DMS53 (cell line): ENCODE measurements at places on chromosomes 12 and 14.

DNA sequence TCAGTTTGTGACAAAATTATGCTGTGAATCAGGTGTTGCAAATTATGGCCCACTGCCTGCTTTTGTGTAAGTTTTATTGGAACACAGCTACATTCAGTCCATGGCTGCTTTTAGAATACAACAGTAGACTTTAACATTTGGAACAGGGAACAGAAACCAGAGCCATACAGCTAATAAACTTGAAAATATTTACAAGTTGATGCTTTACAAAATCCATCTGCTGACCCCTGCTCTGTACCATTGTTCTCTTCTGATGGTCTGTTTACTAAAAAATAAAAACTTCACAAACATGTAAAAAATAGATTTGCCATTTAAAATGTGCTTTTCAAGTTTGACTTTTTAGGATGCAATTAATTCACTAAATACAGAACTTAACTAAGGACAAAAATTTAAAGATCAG lies 20.8 kb downstream of the PSMA3 start:
- DNase-seq = no peak

GRCh38 chr14:66944872-66945271 lies 244.4 kb upstream of the GARIN2 start:
- peak; percentile 42 for DNase-seq

DNA sequence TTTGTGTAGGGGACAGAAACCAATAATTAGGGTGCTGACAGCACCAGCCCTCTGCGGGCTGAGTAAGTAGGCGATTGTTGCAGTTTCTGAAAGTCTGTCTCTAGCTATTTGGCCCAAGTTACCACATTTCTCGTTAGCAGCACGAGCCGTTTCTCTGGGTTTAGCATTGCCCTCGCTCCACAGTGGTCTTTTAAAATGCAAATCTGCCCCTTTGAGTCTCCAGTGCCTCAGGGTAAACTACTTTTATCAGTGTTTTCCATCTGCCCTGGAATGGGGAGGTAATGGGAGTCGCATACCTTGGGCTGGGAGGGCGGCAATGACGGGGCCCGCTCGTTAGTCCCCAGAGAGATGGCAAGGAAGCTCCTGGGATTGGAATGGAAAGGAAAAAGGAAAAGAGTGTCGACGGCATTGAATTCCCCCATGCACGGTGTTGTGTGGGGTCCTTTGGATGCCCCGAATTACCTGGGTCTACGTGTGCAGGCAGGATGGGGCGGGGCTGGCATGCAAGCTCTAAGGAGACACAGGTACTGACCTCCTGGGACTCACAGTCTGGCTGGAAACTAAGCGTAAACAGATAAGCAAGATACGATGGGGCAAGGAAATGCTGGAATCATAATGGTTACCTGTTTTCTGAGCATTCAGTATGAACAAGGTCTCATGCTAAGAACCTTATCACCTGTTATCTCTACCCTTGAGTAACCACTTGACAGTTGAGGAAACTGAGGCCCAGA lies 131.8 kb upstream of the MAP1LC3B2 start:
- no peak for DNase-seq

DNA sequence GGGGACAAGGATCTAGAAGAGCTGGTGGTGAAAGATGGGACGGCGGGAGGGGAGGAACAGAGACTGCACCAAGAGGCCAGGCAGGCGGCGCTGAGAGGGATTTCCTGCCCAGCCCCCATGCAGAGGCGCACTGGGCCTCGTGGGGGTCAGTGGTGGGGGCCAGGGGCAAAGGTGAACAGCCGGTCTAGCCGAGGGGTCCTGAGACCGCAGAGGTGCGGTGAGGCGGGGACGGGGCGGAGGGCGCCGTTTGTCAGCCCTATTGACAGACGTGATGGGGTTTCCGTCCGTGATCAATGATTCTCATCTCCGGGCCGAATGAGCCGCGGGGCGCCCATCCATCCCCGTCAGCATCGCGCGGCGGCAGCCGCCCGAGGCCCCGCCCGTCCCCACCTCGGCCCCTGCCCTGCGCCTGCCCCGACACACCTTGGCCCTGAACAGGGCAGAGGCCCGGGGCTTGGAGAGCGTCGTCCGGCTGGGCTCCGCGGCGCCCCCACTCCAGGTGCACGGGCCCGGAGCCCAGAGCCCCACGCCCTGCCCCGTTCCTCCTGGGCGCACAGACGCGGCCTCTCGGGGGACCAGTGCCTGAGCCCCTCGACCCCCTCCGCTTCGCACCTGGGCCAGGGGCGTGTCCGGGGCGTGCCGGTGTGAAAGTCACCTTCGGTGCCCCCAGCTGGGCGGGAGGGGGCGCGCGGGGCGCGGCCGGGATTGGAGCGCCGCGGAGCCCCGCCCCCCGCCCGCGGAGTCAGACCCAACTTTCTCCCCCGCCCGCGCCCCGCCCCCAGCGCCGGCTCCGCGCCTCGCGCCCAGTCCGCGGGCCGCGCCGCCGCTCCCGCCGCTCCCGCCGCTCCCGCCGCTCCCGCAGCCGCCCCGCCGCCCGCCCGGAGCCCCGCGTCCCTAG lies at the start of gene NXPH4:
TSS of gene NXPH4 (plus strand) at position 781 of the 898 bp plus-strand sequence. CDS start 176 bp downstream, outside the sequence.
- peak; percentile 77 for DNase-seq

GRCh38 chr12:84804691-84805473 lies 107.7 kb downstream of the SLC6A15 start:
- DNase-seq = no peak

GRCh38 chr12:96824074-96824837 lies 82.8 kb upstream of the NEDD1 start:
- DNase-seq = no peak

DNA sequence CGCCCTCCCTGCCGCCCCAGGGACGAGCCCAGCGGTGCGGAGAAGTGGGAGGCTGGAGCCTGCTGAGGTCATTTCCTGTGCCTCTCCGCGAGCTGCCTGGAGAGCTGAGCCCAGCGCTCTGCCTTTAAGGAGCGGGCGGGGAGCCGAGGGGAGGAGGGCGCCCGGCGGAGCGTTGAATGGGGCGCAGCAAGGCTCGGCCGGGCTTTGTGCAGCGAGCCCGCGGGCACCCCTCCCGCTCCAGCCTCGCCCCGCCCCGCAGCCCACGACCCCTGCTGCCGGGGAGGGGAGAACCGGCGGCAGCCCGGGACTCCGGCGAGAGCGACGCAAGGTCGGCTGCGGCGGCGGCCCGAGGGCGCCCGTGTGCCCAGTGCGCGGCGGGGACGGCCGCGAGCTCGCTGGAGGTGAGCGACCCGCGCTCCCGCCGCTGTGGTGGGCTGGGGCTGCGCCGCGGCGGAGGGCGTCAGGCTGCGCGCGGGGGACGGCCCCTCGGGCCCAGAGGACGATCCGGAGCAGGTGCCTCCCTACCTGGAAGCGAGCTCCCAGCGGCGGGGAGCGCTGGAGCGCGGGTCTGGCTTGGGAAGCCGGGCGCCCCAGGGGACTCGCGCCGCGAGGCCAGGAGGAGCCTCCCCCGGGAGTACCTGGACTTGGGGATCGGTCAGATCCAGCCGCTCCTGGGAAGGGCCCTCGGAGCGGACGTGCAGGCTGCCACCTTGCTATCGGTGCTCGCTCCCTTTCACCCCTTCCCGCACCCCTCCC lies at the start of gene PLEKHH1:
TSS of gene PLEKHH1 (plus strand) at position 293 of the 756 bp plus-strand sequence. CDS start 8,578 bp downstream, outside the sequence.
- peak; percentile 90 for DNase-seq

DNA sequence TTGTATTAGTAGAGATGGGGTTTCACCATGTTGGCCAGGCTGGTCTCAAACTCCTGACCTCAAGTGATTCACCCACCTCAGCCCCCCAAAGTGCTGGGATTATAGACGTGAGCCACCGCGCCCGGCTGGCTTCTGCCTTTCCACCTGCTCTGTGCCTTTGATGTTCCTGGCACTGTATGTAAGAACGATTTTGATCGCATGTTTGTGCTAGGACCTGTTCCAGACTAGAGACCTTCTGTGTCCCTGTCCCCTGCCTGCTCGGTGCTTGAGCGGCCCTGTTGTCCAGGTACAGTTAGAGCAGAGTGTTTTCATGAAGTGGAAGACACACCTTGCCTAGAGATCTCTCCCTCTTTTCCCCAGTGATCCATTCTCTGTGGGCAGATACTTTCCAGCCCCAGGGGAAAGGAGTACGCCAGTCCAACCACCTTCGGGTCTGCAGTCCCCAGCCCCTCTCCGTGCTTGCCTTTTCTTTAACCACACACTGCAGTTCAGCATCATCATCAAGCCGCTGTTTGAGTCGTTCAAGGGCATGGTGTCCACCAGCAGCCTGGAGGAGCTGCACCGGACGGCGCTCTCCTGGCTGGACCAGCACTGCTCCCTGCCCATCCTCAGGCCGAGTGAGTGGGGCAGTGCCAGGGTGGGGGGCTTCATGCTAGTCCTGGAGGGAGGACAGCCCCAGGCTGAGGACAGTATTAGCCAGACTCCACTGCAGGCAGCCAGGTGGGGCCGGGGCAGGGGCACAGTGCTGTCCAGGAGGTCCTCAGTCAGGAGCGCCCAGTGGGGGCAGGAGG lies 33.4 kb downstream of the IL31 start:
- DNase-seq = no peak

GRCh38 chr12:82757656-82758055 lies 71.0 kb downstream of the TMTC2 start:
- no peak for DNase-seq

DNA sequence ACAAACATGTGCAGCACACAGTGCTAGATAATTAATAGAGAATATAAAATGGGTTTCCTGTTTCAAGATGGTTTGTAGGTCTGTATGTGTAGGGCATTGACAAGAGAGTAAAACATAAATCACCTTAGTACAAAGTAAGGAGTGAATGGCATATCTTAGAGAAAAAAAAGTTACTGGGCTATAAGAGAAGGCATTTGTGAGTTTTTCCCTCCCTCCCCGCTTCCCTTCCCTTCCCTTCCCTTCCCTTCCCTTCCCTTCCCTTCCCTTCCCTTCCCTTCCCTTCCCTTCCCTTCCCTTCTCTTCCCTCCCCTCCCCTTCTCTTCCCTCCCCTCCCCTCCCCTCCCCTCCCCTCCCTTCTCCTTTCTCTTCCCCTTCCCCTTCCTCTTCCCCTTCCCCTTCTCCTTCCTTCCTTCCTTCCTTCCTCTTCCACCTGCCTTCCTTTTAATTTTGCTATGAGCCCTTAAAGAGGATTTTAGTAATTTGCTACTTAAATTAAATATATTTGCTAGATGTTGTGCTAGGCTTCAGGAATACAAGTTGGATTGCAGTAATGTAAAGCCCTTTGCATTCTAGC lies 57.1 kb downstream of the LRRK2 start:
- no peak for DNase-seq

- DNase-seq = no peak
These were observed 903.4 kb upstream of the FOXG1 start for GRCh38 chr14:27863166-27863565.

DNA sequence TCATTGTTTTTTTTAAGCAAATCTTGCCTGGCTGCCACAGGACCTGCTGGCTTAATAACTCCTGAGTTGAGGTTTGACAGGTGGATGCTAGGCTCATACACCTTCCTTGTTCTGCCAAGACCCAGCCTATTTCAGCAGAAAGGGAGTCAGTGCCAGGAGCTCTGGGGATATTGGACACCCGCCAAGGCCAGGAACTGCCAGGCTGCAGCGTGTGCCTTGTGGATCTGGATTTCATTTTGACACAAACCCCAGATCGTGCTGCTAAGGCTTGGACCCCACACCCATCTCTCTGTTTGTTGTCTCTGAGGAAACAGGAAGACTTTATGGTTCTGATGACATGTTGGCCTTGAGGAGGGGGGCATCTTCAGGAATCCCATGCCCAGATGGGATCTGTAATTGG lies 44.4 kb upstream of the PRIMA1 start:
- DNase-seq = no peak

GRCh38 chr12:14999021-14999694 lies 26.3 kb downstream of the PDE6H start:
- no peak for DNase-seq

DNA sequence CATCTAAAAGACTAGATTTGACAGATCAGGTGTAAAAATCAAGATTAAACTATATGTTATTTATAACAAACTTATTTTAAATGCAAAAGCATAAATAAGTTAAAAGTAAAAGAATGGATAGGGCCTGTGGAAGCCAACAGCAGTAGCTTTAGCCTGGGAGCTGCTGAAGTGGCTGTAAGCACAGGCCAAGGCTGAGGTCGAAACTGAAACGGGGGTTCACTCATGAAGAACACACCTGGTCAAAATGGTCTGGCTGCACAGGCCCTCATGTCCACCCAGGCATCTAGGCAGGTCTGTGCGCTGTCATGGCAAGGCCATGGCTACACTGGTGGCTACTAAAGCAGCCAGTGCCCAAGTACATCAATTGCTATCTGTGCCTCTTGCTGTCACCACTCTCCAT lies 23.1 kb downstream of the CATSPERB start:
- DNase-seq = no peak

- DNase-seq = no peak
These were observed 7.3 kb downstream of the PHLDA1 start for GRCh38 chr12:76024102-76024781.

- peak; percentile 78 for DNase-seq
These were observed 5.7 kb downstream of the PAWR start for GRCh38 chr12:79685068-79685467.

GRCh38 chr14:33232031-33232430 lies 293.4 kb downstream of the NPAS3 start:
- no peak for DNase-seq

DNA sequence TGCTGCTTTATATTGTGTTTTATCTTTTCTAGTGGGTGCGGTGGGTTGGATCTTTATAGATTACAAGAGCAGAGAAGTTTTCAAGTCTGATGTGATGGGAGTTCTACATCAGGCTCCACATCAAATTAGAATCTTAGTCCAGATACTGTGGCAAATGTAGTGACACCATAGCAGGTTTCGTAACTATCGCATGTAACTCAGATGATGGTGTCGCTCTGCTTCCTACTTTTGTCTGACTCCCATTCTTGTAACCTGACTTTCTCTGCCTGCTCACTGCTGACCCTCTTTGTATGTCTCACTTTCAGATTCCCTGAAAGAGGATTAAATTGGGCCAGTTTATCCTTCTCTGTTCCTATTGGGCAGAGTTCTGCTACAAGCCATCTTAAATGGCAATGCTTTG lies 22.8 kb upstream of the FBXO34 start:
- no peak for DNase-seq

GRCh38 chr12:116466536-116466935 lies 92.6 kb upstream of the MAP1LC3B2 start:
- DNase-seq = no peak

DNA sequence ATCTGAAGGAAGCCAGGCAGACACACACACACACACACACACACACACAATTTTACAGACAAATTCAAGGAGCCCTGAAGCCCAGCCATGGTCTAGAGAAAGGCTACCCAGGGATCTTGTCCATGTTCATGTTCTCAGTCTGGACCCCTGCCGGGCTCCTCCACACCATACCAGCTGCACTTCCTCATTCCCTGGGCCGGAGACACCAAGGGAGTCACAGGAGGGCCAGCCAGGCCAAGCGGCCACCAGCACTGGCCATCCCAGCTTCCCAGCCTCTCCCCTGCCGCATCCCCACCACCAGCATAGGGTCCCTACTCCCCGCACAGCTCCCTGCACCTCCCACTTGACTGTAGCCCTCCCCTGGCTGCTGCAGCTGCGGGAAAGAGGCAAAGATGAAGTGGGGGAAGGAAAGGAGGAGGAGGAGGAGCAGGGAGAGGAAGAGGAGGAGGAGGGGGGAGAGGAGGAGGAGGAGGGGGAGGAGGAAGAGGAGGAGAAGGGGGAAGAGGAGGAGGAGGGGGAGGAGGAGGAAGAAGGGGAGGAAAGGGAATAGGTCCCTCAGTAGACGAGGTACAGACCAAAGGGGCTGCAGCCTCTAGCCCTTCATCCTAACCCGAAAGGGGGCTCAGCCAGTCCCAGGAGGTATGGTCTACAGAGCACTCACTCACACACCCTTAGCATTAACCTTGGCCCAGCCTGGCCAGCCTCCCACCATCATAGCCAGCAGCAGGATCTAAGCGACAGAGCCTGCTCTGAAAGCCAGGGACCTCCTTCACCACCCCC lies 293.2 kb downstream of the DPF3 start:
- DNase-seq = no peak
